ENCODE measurements at places on chromosomes 6 and 20.

DNA sequence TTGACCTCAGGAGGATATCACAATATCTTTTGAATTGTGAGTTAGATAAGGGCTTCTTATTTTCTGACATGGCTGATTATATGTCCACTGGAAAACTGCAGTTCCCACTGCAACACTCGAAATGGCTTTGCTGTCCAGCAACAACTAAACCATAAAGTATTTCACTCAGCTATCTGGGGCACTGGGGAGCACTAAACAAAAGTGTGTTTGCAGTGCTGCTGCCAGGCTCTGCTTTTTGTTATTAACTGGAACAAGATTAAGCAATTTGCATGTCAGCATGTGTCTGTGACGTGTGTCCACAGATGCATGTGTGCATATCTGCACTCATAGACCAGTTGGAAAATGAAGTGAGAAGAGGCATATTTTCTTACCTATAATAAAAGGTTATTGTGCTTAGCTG is 107.8 kb upstream of the CCN2 start:
- no peak for DNase-seq

DNA sequence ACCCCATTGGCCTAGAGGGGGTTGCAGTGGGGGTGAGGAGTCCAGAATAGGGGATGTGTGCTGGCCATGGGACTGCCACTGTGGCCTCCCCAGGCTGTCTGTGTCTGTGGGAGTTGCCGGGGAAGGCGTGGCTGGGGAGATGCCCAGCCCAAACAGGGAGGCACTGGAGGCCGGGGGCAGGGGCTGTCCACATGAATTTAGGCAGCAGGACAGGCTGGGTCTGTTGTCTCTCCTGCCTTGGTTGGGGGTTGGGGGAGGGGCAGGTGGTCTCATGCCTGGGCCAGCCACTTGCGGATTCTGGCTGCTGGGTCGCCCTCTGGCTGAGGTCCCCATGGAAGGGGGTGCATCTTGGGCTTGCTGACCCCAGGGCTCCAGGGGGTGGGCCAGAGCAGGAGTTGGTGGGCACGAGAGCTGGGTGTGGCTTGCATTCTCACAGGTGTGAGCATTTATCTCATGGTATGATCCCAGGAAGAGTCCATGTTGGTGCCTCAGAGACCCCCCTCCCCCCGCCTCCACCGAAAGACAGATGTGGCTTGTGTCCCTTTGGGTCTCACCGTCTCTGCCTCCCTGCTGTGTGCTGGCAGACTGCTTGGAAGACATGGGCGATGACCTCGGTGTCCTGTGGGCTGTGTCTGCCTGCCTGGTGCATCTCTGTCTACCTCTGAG is 4.0 kb downstream of the SOX18 start:
- DNase-seq = no peak

DNA sequence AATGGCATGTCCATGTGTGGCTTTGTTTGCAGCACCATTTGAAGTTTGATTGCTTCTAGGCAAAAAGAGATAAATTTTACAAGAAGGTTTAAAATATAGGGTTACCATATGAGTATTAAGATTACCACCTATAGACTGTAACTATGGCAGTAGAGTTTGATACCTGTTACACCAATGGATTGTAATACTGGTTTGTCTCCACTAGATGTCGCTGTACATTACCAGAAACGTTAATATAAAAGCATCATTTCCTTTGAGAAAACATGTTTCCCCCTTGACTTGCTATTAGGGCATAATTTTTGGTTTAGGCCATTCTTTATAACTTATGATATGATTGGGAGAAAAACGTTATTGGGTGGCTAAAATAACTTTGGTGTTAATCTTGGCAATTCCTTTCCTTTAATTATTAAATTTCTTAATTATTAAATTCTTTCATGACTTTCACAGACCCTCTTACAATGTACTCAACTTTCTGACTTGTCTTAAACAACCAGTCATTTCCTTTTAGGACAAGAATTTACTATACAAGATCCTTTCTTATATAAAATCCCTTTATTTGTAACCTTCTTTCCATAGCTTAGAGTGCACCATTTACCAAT is 42.8 kb downstream of the HLA-DPB1 start:
- DNase-seq = no peak

GRCh38 chr6:7468382-7469081 is 72.9 kb upstream of the DSP start:
- peak; percentile 4 for DNase-seq

DNA sequence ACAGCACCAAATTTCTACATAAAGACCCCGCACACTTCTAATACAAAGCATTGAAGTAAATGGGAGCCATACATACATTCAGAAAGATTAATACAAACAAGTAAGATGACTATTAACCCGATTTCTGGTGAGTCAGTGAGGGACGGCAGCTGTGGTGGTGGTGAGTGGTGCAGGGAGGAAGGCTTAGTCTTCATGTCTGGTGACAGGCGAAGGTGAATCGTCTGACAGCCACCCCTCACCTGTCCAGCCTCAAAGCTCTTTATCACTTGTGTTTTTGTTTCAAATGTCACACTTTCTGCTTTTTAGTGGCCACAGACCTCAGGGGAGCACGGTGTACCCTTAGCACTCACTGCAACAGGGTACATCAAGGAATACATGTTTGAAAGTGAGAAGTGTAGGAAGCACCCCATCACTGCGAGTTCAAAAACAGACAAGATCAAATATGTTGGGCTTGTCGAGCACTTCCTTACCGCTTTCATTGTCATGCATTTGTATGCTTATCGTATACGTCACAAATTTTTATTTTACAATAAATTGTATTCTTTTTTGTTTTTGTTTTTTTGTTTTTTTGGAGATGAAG is 63.5 kb downstream of the IRF4 start:
- DNase-seq = no peak

DNA sequence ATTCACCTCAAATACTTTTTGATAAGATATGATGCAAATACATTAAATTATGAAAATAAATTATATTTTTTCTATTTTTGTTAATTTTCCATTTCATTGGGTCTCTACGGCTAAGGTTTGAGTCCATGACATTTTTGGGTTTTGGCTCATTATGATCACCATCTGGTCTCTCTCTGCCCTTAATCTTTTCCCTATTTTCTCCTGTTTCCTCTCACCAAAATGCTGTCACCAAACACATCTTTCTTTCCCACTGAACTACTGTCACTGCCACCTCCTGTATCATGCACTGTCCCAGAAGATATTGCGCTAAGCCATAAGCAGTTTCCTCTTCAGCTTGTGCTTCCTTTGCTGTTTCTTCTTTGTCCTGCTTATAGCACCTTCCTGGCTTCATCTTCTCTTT is 42.0 kb upstream of the OGFRL1 start:
- DNase-seq = no peak

DNA sequence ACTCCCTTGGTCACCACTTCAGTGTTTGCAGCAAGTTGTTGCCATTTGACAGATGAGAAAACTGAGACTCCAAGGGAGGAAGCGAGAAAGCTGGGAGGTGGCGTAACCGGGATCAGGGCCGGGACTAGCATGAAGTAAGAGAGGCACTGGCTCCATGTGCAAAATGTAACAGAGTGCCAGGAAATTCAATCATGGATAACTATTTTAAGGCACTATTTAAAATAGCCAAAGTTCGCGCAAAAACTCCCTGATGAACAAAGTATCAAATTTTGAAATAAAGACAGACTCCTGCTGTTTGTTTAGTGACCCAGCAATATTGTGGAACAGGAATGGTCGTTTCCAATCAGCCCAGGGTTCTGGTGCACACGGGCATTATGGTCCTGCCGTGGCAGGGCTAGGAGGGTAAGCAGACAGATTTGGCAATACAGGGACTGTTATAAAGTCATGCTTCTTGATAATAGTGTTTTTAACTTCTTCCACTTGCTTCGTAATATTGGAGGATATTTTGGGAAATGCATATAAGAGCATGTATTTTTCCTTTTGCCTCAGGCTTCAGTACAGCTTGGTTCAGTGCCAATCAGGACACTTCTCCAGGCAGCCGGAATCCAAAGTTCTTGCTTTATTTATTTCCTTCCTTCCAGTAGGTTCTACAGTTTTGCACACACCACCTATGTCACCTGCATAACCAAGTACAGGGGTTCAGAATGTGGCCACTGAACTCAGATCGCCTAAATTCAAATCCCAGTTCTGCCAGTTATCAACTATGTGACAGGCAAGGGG is 141.6 kb downstream of the EYA2 start:
- no peak for DNase-seq

DNA sequence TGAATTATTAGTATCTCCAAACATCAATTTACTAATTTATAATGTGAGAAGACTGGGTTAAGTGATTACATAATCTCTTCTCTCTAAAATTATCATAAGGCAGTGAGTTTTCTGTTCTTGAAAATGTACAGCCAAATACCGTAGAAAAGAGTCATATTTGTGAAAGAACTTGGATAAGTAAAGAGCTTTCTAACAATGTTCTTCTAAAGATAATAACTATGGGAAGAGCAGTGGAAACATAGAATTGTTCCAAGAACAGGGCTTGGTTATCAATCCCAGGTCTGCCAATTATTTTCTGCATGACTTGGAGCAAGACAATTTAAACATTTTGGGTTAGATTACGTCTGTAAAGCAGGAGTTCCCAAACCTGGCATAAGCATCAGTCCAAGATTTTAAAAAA is 198.1 kb upstream of the SGK1 start:
- DNase-seq = no peak

GRCh38 chr6:144335914-144336313 is 50.8 kb downstream of the UTRN start:
- no peak for DNase-seq

- DNase-seq = no peak
Measured at GRCh38 chr20:60068509-60068908, 110.3 kb downstream of the CDH26 start.

DNA sequence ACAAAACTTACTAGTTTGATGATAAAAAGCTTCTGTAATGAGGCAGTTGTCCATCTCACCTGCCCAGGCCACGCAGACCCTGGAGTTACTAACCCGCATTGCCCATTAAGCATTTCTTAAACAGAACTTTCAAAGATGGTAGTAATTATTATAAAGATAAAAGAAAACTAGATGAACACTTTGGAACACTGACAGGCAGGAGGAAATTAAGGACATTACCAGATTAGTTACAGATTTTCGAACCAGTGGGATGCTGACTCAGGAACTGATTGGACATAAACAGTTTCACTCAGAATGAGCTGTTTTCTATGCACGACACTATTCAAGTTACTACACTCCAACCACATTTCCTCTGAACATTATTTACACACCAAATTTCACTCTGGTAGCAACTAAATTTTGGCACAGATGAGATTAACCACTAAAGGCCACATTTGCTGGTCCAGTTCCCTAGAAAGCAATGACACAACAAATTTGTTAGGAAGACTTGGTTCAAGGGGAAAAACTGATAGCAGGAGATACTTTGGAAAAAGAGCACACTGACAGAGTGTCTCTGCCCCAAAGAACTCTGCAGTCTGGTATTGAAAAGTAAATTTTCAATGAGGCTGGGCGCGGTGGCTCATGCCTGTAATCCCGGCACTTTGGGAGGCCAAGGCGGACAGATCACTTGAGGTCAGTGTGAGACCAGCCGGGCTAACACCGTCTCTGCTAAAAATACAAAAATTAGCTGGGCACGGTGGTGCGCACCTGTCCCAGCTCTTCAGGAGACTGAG is 3.0 kb downstream of the ROMO1 start:
- no peak for DNase-seq

DNA sequence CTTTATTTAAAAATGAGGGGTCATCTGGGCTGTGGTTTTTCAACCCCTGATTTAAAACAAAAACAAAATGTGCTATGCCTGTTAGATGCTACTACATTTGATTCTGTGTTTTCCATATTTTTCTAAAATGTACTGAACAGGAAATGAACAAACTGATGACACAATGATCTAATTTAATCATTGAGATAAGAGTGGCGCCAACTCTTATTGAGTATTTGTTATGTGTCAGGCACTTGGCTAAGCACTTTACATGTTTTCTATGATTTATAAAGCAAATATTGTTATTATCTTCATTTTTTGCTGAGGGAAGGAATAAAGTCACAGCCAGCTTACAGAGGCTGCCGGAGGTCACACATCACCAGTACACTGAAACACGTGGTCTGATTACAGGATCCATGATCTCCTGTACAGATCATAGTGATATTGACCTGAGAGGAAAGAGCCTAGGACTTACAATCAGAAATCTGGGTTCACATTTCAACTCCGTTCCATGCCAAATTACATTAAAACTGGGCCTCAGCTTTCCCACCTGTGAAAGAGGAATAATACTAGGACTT is 166.7 kb downstream of the ESR1 start:
- no peak for DNase-seq

DNA sequence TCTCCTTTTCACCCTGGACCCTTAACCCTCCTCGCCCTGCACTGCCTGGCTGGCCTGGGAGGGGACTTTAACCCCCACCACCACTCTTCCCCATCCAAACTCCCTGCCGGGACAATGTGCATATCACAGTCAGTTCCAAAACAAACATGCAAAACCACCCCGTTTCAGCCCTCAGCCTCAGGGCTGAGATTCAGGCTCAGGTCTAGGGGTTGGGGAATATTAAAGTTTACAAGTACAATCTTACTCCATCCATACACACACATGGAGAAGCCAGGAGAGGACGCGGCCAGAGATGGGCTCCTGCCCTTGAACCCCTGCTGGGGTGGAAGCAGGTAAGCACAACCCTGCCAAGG is 534 bp downstream of the KIAA1755 start:
- no peak for DNase-seq

DNA sequence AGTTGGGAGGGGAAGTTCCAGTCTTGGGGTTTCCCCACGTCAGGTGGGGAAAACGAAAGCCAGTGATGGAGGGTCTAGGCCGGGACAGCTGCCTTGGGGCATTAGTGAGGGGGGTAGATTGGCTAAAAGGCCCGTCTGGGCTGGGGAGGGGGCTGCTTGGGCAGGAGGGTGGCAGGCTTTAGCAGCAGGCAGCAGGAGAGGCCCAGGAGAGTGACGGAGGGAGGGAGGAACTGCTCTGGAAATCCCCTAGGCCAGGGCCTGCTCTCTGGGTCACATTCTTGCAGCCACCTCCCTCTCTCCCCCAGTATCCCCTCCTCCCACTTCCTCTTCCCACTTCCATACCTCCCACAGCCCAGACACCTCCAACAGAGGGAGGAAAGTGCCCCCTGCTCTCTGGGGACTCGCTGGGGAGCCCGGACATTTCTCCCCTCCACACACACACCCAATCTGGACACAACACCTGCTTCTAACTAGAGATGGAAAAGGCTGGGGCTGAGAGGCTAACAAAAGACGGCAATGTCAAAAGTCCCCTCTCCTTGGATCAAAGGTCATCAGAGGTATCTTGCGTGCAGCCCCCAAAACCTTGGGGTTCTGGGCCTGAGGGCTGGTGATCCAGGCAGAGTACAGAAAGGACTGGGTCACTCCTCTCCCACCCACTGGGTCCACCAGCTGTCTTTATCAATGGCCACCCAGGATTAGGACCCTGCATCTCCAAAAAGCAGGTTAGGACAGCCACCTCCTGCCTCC is 1.8 kb downstream of the NFKBIE start:
- DNase-seq = no peak

- DNase-seq = no peak
Measured at GRCh38 chr6:70264306-70264705, 38.6 kb downstream of the COL9A1 start.

- DNase-seq = peak; percentile 39
Measured at GRCh38 chr20:2652724-2653555, 508 bp downstream of the NOP56 start.

GRCh38 chr6:17768388-17768787 is 61.7 kb upstream of the NUP153 start:
- no peak for DNase-seq

GRCh38 chr6:136347847-136348246 is 58.2 kb upstream of the BCLAF1 start:
- DNase-seq = no peak
